ENCODE measurements at places on chromosomes 6 and 20. TPM values are rescaled to one million over a fixed set of nuclear protein-coding genes. Genes with fewer than 3 reads are reported as not detected.

DNA sequence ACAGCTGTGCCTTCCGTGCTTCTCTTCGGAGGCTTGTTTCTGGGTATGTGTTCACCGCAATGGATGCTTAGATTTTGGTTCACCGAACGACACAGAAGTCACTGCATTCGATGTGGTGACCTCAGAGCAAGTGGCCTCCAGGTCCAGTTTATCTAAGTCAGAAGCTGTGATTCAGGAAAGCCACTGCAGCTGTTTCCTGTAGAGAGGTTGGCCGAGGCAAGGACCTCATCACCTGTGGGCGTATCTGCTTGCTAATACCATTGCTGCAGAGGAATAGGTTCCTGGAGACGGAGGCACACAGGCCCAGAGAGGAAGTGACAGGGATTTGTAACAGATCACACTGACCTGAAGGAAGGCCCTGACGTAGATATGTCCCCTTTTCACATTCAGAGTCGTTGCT is 82.7 kb downstream of the FARS2 start:
- no peak for DNase-seq

GRCh38 chr6:70241991-70242420 is 60.9 kb downstream of the COL9A1 start:
- DNase-seq, result no peak

DNA sequence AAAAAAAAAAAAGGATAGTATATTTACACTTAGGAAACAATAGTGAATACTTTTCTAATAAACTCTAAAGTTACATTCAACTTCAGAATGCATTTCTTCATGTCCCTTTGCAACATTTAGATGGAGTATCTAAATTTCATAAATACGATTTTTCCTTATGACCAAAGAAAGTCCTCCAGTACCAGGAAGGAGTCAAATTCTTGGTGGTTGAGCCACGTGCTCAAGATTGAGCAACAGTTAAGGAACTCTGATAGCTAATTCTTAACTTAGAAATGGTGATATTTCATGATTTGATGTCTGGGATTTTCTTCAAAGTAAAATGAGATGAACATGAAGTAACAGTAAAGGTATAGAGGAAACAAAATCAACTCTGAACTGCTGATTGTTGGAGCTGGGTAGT is 92.7 kb downstream of the SASH1 start:
- DNase-seq, result no peak

- DNase-seq, result no peak
These were observed 7.9 kb downstream of the ZMYND8 start for GRCh38 chr20:47348539-47349142.

DNA sequence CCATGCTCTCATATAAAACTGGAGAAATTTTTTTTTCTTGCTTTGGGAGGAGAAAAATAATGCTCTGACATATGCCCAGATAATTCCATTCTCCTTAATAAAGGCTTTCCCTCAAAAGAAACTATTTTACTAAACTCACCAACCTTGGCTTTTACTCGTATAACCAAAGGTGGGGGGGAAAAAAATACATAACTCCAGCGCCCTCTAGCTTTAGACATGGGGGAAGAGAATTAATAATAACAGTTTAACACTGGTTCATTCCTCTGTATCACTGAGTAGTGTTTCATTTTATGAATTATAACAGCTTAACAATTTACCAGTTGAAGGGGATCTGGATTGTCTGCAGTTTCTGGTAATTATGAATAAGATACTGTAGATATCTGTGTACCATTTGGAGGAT is 1226.1 kb downstream of the GRIK2 start:
- DNase-seq, result no peak

- DNase-seq, result no peak
These were observed 802.9 kb downstream of the MAFB start for GRCh38 chr20:39885975-39886649.

GRCh38 chr20:44780226-44780625 is 30.1 kb downstream of the RIMS4 start:
- peak; percentile 18 for DNase-seq

DNA sequence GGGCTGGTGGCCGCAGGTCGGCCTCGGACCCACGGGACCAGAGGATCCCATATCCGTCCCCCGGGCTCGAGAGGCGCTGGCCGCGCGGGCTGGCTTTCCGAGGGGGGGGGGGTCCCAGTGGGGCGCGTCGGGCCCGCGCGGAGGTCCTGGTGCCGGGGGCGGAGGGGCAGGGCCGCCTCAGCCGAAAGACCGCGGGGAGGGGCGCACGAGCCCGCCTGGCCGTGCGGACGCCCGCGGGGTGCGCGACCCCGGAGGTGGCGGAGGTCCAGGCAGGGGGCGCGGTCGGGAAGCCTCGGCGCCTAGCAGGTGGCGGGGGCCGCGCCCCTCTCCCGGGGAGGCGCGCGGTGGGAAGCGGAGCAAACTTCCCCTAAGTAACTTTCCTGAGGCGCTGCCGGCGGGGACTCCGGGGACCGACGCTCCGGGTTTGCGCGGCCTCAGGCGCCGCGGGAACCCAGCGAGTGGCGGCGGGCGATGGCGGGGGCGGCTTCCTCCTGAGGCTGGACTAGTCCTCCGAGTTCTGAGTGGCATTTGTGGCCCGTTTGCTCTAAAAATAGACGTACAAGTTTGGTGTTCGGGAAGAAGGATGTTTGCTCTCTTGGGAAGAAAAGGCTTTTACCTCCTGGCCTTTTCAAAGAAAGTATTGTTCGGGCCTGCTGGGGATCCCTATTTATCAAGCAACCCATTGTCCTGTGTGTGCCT is 26.5 kb upstream of the BTBD3 start:
- DNase-seq, result no peak

DNA sequence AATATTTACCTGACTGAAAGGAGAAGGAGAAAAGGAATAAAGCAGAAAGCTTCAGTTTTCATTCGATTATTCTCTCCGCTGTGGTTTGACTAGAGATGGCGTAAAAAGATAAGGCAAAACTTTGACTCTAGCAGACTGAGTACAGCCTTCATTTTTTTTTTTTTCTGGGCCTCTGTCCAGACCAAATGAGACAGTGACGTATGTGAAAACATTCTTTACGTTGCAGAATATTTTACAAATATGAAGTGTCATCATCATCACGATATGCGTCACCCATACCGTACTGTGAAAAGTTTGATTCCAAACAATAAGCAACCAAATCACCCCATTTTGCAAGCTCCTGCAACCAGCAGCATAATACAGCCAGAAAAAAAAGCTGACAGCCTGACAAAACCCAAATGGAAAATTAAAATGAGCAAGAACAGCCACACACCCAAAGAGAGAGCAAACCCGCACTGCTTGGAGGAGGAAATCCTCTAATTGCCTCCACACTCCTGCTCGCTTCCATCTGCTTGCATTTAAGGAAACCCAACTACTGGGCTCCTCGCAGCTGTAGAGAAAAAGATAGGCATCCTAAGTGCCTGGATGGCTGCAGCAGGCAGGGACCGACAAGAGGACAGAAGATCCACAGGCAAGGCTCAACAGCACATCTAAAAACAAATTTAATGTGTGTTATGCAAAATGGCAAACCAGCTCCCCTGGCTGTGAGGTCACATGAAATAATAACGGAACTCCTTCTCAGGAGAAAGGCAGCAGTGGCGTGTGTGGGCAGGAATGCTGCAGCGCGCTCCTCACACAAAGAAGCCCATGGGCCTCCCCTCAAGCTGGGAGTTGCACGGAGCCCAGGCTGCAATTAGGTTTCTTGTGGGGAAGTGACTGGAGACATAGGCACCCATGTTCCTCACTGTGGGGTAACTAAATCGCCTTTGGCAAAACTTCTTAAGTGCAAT is 113.1 kb downstream of the FYN start:
- no peak for DNase-seq

DNA sequence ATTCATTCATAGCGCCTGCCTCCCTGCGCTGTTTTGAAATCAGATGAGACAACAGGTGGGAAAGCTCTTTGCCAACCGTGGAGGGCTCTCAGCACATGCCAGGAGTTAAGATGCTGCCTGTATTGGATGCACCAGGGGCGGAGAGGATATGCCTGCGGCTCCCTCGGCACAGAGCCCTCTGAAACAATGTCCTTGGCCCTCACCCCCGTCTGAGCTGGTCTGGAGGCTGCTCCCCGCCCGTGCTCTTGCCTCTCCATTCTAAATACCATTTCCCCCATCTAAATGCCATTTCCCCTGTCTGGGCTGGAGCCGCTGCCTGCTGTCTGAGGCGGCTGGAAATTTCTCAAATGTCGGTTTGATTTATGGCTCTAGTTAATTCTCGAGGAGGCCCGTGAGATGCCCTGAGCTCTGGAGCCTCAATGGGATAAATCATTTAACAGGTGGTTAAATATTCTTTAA is 50.8 kb upstream of the MLN start:
- DNase-seq, result no peak

GRCh38 chr20:25247000-25247517 is 826 bp upstream of the PYGB start:
- no peak for DNase-seq

DNA sequence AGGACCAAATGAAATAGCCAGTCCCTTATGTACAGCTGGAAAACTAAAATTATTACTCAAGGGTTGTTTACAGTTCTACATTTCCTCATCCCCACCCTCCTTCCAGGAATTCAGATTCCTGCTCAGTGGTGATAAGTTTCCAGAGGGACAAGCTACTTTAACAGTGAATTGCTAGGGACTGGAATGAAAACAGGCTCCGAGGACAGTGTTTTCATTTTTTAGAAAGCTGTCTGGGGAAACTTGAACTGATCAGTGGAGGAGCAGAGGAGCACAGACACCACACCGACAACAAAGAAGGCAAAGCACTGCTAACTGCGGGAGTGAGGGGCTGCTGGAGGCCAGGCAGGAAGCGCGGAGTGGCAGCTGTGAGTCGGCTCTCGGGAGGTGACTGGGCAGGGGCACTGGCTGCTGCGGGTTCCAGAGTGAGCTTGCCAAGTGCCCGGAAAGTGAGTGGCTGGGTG is 322.2 kb downstream of the ESR1 start:
- no peak for DNase-seq

GRCh38 chr6:67450641-67451040 is 1184.4 kb upstream of the ADGRB3 start:
- no peak for DNase-seq

DNA sequence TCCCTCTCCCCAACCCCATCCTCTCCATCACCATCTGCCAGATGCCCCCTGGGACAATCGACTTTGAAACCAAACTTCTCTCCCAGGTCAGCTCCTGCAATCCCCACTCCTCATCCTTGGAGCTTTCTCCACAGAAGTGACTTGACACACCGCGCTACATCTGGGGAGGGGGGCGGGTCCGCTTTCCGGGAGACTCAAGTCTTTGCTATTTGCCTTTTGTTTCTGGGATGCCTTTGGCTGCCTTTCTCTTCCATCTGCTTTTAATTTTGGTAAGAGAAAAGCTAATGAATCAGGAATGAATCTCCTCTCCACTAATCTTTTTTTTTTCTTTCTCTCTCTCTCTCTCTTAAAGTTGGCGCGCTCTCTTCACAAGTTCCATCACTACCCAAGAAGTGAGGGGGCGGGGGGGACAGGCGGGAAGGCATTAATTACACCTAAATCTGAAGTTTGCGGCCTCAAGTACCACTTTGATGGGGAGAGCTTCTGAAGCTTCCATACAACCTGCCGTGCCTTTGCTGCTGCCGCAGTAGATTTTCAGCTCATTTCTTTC is 664 bp upstream of the TPBG start:
- no peak for DNase-seq

DNA sequence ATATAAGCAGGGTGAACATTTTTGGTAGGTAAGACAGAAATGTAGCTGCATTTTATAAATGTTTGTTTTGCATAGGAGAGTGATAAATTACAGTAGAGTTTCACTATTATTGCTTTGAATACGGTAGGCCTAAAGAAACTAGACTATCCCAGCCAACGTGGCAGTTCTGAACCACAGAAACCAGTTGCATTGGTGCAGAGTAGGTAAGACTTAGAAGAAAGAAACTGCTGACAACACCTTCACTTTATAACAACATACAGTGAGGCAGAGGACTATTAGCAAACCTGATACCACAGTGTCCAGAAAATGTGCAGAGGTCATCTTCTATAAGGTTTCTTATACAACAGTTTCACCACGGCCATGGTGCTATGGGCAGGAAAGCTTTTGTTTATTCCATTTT is 566.1 kb downstream of the KIF16B start:
- no peak for DNase-seq

DNA sequence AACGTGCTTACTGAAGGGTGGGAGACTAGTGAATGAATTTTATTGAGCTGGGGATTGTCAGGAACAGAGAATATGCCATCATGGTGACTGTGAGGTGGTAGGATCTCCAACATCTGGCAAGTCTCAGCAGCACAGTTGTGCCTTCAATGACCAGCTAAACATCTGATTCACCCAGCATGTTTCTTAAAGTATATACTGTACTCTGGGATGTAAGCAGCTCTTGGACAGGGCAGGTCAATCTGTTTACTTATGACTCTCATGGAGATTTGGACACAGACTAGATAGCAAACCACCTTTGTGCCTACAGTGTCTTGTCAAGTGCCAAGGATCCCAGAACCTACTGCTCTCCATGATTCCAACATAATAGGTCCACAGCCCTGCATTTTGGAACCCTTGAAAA is 801.0 kb upstream of the CITED2 start:
- DNase-seq, result no peak

DNA sequence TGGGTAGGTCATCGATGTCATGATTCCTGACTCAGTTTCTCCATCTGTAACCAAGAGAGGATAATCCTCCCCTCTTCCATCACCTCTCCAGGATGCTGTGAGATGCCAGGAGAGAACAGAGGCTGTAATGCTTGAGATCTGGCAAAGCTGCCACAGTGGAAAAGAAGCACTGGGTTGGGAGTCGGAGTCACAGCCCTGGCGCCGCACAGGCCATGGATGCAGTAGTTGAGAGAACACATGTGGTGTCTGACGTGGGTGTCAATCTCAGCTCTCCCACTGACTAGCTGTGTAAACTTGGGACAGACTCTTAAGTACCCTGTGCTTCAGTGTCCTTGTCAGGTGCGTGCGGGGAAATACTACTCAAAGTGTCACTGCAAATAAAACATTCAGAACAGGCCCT is 47.3 kb downstream of the LRFN2 start:
- DNase-seq, result no peak

- no peak for DNase-seq
These were observed 47.8 kb downstream of the PSMB1 start for GRCh38 chr6:170505306-170505705.

DNA sequence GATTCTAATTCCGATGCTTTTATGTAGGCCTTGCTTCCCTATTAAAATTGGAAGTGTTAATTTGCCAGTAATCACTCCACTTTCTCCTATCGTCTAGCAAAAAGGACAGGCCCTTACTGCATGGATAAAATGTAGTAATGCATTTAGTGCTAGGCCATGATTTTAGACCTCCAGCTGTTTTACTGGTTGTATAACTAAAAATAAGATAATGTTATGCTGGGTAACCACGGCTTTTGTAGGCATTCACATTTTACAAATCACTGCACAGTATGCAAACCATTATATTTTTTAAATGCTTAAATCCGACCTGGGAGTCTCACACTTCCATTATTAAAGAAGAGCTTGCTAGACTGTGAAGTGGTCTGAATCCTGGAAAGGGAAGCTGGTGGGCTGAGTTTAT is 179.5 kb downstream of the TFAP2A start:
- no peak for DNase-seq

Gene GSTA3
- not detected for total RNA-seq

Gene GMDS
- total RNA-seq, result 40.5 TPM

Gene AAR2
- 30.1 TPM for total RNA-seq

Gene FOXQ1
- 6.9 TPM for total RNA-seq

Gene BRD2
- 191 TPM for total RNA-seq

Gene SLC16A10
- 1.0 TPM for total RNA-seq

Gene RSPO3
- total RNA-seq, result 1.9 TPM

Gene HCK
- 0.34 TPM for total RNA-seq

Gene OPN5
- total RNA-seq, result not detected

Gene PGBD1
- 6.6 TPM for total RNA-seq

Measured in kidney epithelial cell (primary cell).